ENCODE measurements at places on chromosomes 11 and 22.

- DNase-seq: no peak
Measured at GRCh38 chr22:34776817-34777216, 289.1 kb upstream of the ISX start.

GRCh38 chr11:86278226-86278625 is 23.8 kb upstream of the HIKESHI start:
- no peak for DNase-seq

GRCh38 chr11:107249054-107249453 is 208.6 kb downstream of the CWF19L2 start:
- no peak for DNase-seq

GRCh38 chr22:31451709-31452571 is 37.7 kb downstream of the EIF4ENIF1 start:
- DNase-seq: peak; percentile 65

- no peak for DNase-seq
Measured at GRCh38 chr11:2945031-2945756, 16.0 kb upstream of the PHLDA2 start.

GRCh38 chr11:7890417-7891172 is 40.5 kb downstream of the OR10A6 start:
- peak; percentile 42 for DNase-seq

DNA sequence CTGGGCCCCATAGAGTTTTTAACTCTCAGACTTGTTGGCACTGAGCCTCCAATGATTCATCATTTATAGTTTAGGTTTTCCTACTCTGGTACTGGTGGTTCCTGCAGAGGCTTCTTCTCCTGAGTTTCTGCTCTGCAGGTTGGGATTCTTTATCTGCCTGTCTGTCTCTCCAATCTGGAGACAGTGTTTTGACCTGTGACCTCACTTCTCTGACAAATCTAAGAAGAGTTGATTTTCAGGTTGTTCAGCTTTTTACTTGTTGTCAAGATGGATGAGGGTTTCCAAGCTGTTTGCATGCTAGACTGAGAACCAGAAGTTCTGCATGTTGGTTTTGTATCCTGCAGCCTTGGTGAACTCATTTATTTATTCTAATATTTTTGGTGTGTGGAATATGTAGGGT is 63.9 kb downstream of the JAM3 start:
- DNase-seq: no peak

- peak; percentile 70 for DNase-seq
Measured at GRCh38 chr11:93541884-93542810, 1.0 kb downstream of the SMCO4 start.

DNA sequence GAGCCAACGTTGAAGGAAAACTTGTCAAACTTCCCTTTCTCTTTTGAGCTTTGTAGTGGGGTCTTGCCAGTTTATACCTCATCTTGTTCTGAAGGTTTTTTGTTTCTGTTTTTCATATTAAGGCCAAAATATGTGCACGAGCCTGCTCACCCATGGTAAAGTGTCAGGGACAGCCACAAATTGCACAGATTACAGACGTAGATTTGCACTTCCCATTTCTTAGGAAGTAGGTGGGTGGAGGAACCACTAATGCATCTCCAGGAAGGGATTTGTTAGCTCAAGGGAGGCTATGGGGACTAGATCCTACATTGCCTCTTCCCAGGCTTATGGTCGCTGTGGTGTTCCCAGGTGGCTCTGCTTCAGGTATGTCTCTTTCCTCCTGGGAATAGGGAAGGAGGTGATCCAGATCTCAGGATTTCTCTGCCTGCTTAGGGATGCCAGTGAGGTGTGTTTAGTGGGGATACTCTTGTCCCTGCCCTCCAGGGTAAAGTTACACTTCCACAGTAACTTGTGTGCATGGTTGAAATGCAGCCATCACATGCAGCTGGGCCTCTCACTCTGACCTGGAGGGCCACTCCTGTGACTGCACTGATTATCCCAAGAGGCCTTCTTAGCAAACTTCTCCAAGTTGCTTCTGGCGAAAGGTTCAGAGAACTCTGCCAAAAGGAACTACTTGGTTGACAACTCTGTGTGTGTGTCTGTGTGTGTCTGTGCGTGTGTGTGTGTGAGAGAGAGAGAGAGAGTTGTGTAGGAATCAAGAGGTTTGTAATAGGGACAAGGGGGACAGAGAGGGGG is 9.8 kb downstream of the PPFIBP2 start:
- no peak for DNase-seq

- DNase-seq: no peak
Measured at GRCh38 chr22:32874976-32875375, 73.5 kb downstream of the TIMP3 start.

- DNase-seq: no peak
Measured at GRCh38 chr11:120484722-120485121, 26.8 kb upstream of the GRIK4 start.

DNA sequence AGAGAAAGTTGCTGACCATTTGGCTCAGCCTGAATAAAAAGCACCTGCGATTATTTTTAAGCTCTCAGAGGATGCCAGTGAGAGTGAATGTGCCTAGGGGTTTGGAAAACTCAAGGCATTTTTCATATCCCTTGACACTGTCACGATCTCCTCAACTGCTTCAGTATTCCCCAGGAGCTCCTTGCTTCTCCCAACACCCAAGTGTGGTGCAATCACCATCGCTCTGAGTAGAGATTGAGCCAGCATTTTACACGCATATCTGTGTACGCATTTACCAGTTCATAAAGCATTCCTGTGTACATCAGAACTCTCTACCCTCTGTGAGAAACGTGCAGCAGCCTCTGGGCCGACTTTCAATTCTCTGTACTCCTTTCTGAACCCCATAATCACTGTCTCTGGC is 1.3 kb downstream of the SRRD start:
- no peak for DNase-seq

DNA sequence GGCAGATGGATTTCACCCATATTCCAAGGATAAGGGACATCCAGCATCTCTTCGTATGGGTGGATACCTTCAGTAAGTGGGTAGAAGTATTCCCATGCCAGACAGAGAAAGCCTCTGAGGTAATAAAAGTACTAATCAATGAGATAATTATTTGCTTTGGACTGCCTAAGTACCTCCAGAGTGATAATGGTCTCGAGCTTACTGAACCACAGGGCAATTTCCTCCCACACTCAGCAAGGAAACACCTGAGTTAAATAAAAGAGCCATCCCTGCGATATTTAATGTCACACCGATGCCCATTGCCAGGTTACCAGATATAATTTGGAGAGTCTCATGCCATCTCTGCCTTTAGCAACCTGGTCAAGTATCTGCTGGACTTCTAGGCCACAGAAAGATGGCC is 70.6 kb upstream of the MPEG1 start:
- DNase-seq: no peak

DNA sequence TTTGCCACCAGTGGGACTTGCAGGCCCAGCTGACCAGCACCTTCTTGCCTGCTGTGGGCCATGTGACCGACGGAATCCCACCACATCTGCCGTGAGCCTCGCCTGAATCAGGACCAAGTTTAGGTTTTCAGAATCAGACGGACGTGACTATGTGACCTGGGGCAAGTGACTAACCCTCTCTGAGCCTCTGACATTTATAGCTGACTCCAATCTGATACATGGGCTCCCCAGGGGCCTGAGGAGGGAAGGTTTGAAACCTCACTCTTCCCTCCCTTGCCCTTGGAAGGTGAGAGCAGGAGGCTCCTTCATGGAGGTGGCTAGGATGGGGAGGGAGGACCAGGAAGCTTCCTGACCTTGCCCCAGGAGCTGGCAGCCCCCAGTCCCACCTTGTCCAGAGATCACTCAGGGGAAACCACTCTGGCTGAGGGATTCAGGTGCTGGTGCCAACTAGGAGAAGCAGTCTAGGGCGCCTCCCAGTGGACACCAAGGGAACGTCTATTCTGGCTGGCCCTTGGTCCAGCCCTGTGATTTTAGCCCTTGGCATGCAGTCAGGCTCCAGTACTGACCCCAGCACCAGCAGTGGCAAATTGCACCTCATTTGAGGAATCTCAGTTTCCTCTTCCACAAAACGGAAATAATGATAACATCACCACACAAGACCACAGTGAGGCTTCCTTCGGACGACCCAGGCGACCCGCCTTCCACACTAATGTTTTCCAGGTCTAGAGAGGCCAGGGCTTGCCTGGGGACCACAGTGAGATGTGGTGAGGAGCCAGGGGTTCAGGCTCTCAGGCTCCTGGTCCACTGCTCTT is 47.2 kb upstream of the SYT7 start:
- DNase-seq: peak; percentile 38

DNA sequence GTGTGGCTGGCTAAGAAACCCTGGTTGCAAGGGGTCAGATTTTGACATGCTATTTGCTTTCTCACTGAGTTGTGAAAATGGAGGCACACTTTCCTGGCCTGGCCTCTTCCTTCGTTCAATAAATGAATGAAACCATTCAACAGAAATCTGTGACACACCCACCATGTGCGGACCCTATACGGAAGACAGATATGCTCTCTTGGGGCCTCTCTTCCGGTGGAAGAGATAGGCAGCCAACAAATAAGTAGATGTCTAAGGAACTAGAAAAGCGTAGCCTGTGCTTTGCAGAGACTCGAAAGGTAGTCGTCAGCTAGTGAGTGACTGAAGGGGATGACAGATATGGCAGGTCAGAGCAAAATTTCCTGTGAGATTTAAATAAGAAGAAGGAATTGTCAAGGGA is 5.3 kb downstream of the KCNQ1OT1 start:
- peak; percentile 28 for DNase-seq

DNA sequence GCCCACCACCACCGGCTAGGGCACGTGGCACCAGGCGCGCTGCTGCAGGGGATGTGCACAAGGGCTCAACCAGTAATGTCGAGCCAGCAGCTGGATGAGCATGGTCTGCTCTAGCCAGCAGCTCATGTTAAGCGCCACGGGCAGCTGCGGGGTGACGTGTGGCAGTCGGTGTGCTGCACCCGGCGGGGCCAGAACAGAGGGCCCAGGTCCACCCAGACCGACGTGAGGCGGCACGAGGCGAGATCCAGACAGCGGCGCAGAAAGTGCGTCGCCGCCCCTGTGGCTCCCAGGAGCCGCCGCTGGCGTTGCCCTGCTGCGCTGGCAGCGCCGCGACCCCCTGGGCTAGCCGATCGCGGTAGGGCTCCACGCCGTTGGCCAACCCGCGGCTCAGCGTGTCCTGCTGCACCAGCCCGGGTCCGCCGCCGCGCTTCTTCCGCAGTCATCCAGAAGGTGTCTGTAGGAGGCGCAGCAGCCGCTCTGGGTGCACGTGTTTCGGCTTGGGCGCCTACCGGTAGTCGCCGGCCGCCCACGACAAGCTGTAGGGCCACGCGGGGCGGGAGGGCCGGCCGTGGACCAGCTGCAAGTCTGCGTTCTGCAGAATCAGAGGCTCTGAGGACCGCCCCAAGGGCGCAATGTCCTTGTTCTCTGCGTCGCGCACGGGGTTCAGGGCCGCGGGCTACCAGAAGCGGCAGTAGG is 4.6 kb upstream of the GALR3 start:
- peak; percentile 81 for DNase-seq

- DNase-seq: peak; percentile 92
Measured at GRCh38 chr11:10455637-10456487, 798 bp downstream of the AMPD3 start.

Measured in GM12865 (cell line).